Activated CD8-positive, alpha-beta memory T cell treated with anti-CD3 and anti-CD28 coated beads for 1 hour (primary cell): ENCODE measurements at places on chromosomes 3 and 15.

DNA sequence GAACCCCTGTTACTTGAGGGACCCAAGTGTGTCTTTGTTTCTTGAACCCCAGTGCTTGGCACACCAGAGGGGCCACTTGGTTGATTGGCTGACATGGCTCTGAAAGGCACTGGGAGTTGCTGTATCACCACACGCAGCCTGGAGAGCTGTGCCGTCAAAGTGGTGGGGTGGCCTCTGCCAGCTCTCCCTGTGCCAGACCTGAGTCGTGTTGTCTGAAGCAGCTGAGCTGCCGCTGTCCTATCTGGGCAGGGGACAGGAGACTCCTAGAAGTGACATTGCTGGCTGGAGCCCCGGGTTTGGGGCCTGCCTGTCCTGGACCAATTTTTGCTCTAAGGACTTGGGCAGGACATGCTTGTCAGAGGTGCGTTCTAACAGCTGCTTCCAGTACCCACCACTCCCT, 5.5 kb upstream of the SNX22 start:
- DNase-seq: no peak

DNA sequence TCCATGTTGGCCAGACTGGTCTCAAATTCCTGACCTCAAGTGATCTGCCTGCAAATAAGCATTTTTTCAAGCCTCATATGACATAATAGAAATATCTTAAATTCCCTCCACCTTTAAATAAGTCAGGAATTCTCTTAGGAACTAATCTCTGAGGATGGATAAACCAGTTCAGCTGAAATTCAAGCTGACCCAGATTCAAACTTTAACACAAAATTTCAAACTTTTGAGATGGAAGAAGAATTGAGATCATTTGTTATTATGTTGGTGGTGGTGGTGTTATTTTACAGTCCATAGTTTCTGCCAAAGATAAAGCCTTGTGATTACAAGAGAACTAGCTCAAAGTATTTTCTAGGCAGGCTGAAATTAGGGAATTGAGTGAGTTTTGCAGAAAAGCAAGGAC, 85.5 kb downstream of the SSR3 start:
- DNase-seq: no peak

GRCh38 chr3:27544372-27544865, 60.2 kb upstream of the SLC4A7 start:
- no peak for DNase-seq

DNA sequence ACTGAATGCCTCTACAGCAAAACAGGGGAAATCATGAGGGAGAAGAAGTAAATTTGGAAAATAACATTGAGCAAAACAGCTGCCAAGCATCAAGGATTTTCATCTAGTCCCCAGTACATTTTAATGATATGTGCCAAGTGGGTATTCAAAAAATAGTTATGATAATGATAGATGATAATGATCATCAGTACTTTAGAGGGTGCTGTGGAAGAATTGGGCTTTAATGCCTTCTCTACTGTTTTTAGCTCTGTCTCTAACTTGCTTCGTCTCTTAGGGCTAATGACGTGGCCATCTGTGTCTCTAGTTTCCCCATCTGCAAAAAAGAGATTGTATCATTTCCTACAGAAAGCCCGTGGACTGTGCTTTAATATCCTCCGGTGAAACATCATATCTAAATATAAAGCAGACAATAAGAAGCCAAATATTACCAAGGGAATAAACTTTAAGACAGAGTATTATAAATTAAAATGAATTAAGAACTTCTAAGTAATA, 10.2 kb upstream of the FSIP1 start:
- no peak for DNase-seq

GRCh38 chr3:163785693-163786092, 1292.6 kb downstream of the SI start:
- no peak for DNase-seq

DNA sequence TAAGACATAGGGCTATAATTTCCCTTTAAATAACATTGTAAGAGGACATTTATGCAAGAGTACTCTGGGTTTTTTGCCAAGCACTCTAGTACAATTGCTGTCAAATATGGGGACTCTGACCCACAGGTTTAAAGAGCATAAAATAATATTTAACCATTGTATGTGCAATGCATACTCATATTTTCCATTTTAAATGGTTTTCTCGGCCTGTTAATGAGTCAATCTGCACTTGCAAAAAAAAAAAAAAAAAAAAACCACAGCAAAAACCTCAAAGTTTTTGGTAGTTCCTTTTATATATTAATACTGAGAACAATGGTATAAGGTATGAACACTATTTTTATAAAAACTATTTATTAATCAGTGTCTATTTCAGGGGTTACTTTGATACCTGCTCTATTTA, 304.0 kb upstream of the CBLB start:
- DNase-seq: no peak

GRCh38 chr15:51319539-51319938, 18.9 kb downstream of the CYP19A1 start:
- DNase-seq: no peak

GRCh38 chr3:154074966-154075365, 46.2 kb upstream of the ARHGEF26 start:
- no peak for DNase-seq

DNA sequence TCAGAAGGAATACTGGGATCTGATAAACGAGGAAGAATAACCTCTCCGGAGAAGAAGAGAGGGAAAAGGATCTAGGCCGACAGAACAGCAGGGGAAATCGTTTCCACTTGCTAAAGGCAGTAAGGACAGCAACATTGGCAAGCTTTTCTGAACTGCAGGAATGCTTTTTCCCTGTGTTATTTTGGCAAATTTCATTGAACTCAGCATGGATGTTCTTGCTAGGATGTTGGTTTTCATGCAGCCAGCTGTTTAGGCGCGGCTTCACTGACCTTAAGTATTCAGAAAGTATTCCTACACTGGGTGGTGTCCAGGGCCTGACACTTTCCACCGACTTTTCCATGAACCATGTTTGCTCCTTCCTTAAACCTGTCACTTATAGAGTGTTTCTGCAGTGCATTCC, 489.7 kb downstream of the CNTN3 start:
- no peak for DNase-seq
